ENCODE measurements at places on chromosomes 3 and 15. TPM values are rescaled to one million over a fixed set of nuclear protein-coding genes. Genes with fewer than 3 reads are reported as not detected.

CCRL2 gene
- not detected for total RNA-seq

VEPH1 gene
- 20.7 TPM for total RNA-seq

GABRB3 gene
- 0.58 TPM for total RNA-seq

TJP1 gene
- 78.6 TPM for total RNA-seq

TM4SF4 gene
- 0.29 TPM for total RNA-seq

COL8A1 gene
- total RNA-seq: 60.5 TPM

CERS3 gene
- total RNA-seq: not detected

RPS17 gene
- total RNA-seq: 4,116 TPM

NRROS gene
- 2.5 TPM for total RNA-seq

POLQ gene
- total RNA-seq: 9.2 TPM

POPDC2 gene
- total RNA-seq: 0.06 TPM

HTR3E gene
- not detected for total RNA-seq
